ENCODE measurements at places on chromosomes 5 and 9. TPM values are rescaled to one million over a fixed set of nuclear protein-coding genes. Genes with fewer than 3 reads are reported as not detected.

Gene DTWD2
- polyA plus RNA-seq = 13.5 TPM

Gene PCDHGB5
- 12.0 TPM for polyA plus RNA-seq

DNA sequence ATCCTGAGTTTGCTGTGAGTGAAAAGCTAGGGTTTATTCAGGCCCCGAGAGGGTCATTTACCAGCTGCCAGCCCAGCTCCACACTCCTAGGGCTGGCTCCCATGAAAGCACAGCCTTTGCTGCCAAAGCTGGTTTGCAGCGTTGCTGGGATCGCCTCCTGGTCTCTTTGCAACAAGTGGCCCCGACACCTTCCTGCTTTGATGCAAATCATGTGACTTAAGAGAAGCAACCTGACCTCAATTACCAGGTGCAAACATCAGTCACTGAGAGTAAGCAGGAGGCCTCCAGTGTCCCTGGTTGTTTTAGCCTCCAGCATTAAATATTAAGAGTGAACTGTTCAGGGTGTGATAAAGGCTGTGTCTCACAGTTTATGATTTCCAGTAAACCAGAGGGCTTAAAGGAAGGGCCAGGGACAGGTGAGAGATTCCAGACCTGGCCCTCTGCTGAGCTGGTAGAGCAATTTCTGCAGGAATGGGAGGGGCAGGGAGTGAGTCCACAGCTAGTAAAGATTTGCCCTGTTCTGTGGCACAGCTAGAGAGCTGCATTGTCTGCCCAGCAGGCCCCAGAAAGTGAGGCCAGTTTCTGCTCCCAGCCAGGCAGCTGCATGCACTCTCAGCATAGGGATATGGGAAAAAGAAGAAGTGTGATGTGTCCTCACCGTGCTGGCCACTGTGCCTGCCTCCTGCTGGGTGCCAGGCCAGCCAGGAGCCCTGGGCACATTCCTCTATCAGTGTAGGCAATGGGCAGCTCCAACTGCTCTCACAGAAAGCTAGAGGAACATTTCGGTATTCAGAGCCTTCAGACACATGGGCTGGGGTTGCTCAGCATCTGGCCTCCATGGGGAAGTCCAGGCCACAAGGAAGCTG, 58.0 kb downstream of the SLC22A5 start:
- DNase-seq = no peak

Gene SURF2
- 28.2 TPM for polyA plus RNA-seq

Gene TSTD2
- polyA plus RNA-seq = 29.0 TPM

DNA sequence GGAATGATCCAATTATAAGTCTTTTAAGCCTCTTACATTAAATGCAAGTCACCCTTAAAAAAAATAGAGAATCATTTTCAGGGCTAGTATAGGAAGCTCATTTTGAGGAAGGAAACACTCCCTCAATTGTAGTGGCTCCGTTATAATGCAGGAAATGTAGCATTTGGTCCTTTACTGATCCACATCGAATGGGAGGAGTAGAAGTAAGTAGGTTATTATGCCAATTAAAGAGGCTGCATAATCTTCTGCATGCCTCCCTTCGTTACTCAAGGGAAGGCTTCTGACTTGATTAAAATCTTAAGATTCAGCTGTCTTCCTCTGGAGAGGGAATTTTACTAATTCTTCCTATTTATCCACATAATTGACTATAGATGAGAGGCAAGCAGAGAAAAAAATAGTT, 579.2 kb upstream of the COX7C start:
- no peak for DNase-seq

Gene SLC34A1
- 215 TPM for polyA plus RNA-seq
